ENCODE measurements at places on chromosomes 12 and 14.

DNA sequence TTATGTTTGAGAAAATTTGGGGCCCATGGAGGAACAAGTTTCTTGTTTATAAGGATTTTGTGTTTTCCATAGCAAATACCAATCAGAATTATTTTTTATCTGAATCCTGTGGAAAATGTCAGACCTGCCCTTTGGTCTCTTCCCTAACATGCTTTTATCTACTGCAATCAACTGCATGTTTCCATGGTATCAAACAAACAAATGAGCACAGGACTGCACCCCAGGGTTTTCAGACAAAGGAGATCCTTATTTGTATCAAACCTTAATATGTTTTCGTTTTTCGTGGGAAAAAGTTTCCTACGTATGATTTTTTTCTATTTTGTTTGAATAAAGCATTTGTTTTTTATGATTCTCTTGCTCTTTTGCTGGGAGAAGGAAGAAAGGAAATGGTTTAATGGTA is 91.1 kb downstream of the GPR135 start:
- no peak for DNase-seq

GRCh38 chr14:76941544-76941943 is 87.0 kb downstream of the IRF2BPL start:
- no peak for DNase-seq

DNA sequence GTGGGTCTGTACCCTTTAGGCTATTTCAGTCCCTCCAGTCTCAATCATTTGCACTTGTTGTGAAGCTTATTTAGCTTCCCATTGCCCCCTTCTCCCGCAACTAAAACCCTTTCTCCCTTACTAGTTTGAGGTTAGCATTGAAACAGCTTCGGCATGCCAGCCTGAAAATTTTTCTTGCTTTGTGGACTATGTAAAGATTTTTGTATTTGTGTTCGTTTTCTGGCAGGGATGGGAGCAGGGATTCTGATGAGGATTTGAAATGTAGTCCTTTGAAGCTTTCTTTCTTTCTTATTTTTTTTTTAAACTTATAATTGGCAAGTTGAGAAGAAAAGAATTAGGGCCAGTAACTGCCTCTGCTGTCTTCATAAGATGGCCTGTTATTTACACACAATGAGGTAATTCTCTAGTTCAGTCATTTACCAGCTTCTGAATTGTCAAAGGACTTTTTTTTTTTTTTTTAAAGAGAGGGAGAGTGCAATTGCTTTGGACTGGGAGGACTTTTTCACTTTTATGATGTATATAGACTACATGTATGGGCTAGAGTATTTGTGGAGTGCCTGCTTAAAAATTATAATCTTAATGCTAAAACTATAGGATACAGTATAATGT is 29.0 kb downstream of the PALS1 start:
- no peak for DNase-seq

- DNase-seq, result peak; percentile 57
Observed at GRCh38 chr12:60335745-60336144, 739.9 kb downstream of the SLC16A7 start.

GRCh38 chr12:96368233-96368632 is 32.0 kb downstream of the CDK17 start:
- DNase-seq, result no peak

- DNase-seq, result no peak
Observed at GRCh38 chr14:35826952-35827416, 846 bp downstream of the BRMS1L start.

DNA sequence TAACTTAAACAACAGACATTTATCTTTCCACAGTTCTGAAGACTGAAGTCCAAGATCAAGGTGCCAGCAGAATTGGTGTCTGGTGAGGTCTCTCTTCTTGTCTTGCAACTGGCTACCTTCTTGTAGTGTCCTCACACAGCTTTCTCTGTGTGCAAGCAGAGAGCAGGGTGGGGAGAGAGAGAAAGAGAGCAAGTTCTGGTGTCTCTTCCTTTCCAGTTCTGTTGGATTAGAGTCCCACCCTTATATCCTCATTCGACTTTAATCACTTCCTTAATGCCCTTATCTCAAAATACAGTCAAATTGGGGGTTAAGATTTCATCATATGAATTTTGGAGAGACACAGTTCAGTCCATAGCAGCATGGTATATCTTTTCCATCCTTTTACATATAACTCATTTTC is 40.8 kb downstream of the DYRK2 start:
- no peak for DNase-seq
